ENCODE measurements at places on chromosomes 12 and 14. TPM values are rescaled to one million over a fixed set of nuclear protein-coding genes. Genes with fewer than 3 reads are reported as not detected.

- peak; percentile 68 for DNase-seq
- H3K27me3 ChIP-seq: no peaks in the 10 kb centered on the region
- H3K4me1 ChIP-seq: peaks cover 5% of the 10 kb centered on the region
- H3K4me3 ChIP-seq: peak overlapping the region; percentile 60
Measured at GRCh38 chr12:131894981-131895639, 688 bp downstream of the ULK1 start.

GRCh38 chr14:90453401-90453951 lies 56.6 kb downstream of the CALM1 start:
- no peaks in the 10 kb centered on the region for H3K36me3 ChIP-seq
- no peaks in the 10 kb centered on the region for H3K4me1 ChIP-seq
- H3K27ac ChIP-seq: no peak overlapping the region
- H3K4me3 ChIP-seq: no peak overlapping the region

Gene SPIC
- total RNA-seq: not detected

Gene KRT78
- not detected for total RNA-seq

DNA sequence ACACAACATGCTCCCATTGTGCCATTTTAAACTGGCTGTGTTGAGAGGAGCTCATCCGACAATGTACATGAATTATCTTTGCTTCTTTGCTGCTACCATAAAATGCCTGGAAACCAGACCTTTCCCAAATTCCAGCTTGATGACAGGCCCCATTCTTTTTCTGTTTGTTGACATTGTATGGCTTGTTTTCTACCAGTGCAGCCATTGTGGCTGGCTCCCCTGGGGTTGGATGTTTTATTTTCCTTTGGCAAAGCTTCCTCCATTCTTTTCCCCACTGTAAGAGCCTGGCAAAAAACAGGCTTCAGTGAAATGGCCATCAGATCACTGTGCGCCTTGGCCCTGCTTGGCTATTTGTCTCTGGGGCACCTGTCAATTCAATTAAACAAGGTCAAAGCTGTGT lies 532.5 kb downstream of the VRK1 start:
- H3K36me3 ChIP-seq: no peaks in the 10 kb centered on the region
- no peak overlapping the region for H3K27ac ChIP-seq
- H3K27me3 ChIP-seq: no peaks in the 10 kb centered on the region
- H3K4me3 ChIP-seq: no peak overlapping the region
- no peak for DNase-seq
- H3K4me1 ChIP-seq: no peaks in the 10 kb centered on the region

DNA sequence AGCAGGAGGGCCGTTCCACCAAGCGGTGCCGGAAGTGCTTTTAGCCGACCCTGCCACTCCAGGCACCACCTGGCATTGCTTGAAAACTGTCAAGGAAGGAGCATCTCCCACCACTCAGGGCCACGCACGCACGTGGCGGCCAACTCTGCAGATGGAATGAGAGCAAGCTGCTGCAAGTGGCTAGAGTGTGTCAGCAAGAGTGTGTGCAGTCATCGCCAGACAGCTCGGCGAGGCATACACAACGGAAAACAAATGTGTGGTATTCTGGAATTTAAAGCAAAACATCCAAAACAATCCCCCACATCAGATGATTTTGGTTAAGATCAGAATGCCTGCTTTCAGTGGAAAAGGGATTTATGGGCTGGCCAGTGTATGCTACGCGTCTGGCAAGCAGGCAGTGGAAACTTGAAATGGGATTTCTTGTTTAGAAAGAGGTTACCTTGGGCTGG lies 11.2 kb downstream of the CD9 start:
- no peaks in the 10 kb centered on the region for H3K27me3 ChIP-seq
- H3K27ac ChIP-seq: no peak overlapping the region
- H3K36me3 ChIP-seq: no peaks in the 10 kb centered on the region
- H3K4me1 ChIP-seq: peaks cover 2% of the 10 kb centered on the region
- no peak for DNase-seq

DNA sequence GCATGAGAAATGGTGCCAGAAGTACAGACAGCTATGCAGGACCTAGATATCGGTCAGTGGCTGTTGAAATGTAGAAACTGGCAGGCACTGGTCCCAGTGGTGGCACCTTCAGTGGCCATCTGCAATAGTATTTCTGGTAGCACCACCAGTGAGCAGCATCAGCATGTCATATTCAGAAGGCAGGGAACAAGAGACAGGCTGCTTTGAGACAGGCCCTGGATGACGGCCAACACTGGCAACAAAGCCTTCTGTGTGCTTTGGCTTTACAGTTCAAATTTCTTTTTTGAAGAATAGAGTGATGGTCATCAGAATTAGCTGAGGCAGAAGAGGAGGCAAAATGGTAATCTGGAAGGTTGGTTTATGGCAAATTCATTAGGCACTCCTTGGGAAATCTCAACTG lies 273.4 kb upstream of the SLC16A7 start:
- H3K27me3 ChIP-seq: no peaks in the 10 kb centered on the region
- no peaks in the 10 kb centered on the region for H3K36me3 ChIP-seq
- H3K27ac ChIP-seq: no peak overlapping the region
- no peaks in the 10 kb centered on the region for H3K4me1 ChIP-seq
- no peak overlapping the region for H3K4me3 ChIP-seq

DNA sequence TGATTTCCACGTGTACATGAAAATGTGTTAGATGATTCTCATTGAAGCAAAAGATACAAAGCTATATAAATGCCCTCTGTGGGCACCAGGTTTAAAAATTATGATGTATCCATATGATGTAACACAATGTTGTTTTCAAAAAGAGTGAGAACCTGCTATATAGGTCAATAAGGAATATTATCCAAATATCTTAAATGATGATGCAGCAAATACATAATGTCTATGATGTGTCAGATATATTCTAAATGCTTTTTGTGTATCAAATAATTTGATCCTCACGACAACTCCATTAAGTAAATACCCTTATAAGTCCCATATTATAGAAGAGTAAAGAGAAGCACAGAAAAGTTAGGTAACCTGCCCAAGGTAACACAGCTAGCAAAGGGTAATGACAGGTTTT lies 393.0 kb upstream of the DCN start:
- H3K4me3 ChIP-seq: no peak overlapping the region
- DNase-seq: no peak
- H3K27ac ChIP-seq: no peak overlapping the region
- peaks cover 2% of the 10 kb centered on the region for H3K4me1 ChIP-seq

GRCh38 chr12:51076236-51076930 lies 7.0 kb downstream of the CSRNP2 start:
- DNase-seq: no peak
- no peak overlapping the region for H3K4me3 ChIP-seq
- H3K36me3 ChIP-seq: no peaks in the 10 kb centered on the region
- H3K4me1 ChIP-seq: peaks cover 1% of the 10 kb centered on the region
- no peaks in the 10 kb centered on the region for H3K27me3 ChIP-seq
